ENCODE measurements at places on chromosomes 16 and 17.

DNA sequence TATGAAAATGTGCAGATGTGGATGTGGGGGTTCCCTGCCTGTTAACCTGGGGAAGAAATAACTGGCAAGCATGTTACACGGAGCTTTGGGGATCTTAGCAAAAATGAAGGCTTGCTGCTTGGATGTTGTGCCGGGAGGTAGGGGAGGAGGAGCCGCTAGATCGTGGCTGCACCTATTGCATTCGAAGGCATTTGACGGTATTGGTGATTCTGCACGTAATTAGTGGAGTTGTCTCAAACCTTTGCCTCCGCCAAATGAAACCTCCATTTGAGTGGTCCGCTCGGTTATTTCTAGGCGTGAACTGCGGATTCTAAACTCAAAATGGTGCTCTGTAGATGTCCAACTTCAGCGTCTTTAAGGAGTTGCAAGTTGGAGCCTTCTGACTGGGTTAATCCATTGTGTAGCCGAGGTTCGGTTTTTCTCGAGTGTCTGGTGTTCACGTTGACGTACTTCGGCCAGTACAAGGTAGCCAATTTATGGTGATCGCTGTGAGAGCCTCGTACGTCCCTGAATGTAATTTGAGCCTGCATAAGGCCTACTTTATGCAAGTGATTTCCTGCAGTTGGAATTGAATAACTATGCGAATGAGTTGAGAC lies 1.5 kb downstream of the TNRC6C start:
- H3K36me3 ChIP-seq = no peaks in the 10 kb centered on the region
- H3K27ac ChIP-seq = no peak overlapping the region
- DNase-seq = peak; percentile 12
- peak overlapping the region; percentile 63 for H3K4me3 ChIP-seq

GRCh38 chr17:51597345-51597744 lies 337.0 kb downstream of the UTP18 start:
- H3K27ac ChIP-seq = no peak overlapping the region
- H3K4me3 ChIP-seq = no peak overlapping the region
- DNase-seq = no peak
- H3K36me3 ChIP-seq = no peaks in the 10 kb centered on the region
- no peaks in the 10 kb centered on the region for H3K4me1 ChIP-seq

DNA sequence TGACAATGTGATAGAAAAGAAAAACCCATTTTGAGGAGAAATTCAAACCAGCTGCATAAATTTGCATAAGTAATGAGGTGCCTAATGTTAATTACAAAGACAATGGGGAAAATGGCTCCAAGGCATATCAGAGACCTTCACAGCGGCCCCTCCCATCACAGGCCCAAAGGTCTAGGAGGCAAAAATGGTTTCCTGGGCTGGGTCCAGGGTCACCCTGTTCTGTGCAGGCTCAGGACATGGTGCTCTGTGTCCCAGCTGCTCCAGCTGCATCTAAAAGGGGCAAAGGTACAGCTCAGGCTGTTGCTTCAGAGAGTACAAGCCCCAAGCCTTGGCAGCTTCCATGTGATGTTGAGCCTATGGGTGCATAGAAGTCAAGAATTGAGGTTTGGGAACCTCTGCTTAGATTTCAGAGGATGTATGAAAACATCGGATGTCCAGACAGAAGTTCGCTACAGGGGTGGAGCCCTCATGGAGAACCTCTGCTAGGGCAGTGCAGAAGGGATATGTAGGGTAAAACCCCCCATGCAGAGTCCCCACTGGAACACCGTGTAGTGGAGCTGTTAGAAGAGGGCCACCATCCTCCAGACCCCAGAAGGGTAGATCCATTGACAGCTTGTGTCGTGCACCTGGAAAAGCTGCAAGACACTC lies 40.6 kb downstream of the IKZF3 start:
- no peak overlapping the region for H3K4me3 ChIP-seq
- DNase-seq = no peak
- no peak overlapping the region for H3K27ac ChIP-seq
- H3K4me1 ChIP-seq = no peaks in the 10 kb centered on the region

DNA sequence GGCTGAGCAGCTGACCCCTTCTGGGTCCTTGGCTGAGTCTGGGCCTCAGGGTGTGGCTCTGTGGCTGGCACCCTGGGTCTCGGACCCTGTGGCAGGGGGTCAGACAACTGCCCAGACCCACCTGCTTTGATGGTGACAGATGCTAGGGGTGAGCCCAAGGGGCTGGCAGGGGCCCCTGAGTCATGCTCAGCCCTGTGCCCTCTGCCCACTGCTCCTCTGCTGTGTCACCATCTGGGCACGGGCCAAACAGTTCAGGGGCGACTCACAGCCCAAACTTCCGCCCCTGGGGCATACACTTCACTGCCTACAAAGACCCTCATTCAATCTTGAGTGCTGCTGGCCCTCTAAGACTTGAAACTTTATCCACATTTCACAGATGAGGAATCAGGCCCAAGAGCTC lies 5.7 kb downstream of the ADGRG1 start:
- peak overlapping the region; percentile 94 for H3K27ac ChIP-seq
- no peak overlapping the region for H3K4me3 ChIP-seq
- no peaks in the 10 kb centered on the region for H3K36me3 ChIP-seq
- H3K4me1 ChIP-seq = no peaks in the 10 kb centered on the region
- peak; percentile 32 for DNase-seq
- H3K27me3 ChIP-seq = no peaks in the 10 kb centered on the region

DNA sequence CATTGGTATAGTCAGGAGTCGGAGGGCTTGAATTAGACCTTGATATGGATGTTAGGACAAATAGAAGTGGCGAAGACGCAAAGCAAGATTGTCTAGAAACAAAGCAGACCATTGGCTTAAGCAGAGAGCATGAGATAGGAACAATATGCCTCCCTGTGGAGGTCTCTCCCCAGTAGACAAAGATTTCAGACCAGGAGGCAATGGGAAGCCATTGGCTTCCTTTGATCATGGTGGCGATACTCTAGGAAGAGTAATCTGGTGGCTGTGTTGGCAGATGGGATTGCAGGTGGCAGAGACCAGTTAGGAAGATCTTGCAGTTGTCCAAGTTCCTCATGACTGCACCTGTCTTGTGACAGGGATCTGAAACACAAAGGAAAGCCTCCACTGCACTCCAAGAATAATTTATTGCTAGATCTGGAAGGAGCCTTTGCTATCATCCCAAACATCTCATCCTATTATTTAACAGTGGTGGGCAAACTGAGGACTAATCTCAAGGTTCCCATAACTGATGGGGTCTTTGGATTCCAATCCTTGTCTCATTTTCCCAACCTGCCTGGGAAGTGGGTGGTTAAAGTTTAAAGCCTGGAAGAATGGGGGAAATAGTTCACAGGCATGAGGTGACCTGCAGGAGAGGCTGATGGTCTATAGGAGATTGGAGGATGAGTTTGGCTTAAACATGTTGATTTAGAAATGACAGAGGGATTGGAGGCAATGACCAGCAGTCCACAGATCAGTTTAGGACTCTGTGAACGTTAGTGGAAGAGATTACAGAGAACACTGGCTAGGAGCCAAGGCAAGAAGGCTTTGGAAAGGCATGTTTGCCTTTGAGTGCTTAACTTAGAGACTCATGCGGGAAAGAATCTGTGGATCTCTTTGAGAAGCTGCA lies 37.0 kb downstream of the HLF start:
- no peak overlapping the region for H3K4me3 ChIP-seq
- no peaks in the 10 kb centered on the region for H3K36me3 ChIP-seq
- H3K27ac ChIP-seq = no peak overlapping the region
- H3K4me1 ChIP-seq = peaks cover 5% of the 10 kb centered on the region
- DNase-seq = peak; percentile 75

- H3K4me3 ChIP-seq = no peak overlapping the region
- H3K4me1 ChIP-seq = peaks cover 97% of the 10 kb centered on the region
- no peaks in the 10 kb centered on the region for H3K27me3 ChIP-seq
- peak; percentile 79 for DNase-seq
Measured at GRCh38 chr17:40069751-40070708, 7.3 kb downstream of the THRA start.

DNA sequence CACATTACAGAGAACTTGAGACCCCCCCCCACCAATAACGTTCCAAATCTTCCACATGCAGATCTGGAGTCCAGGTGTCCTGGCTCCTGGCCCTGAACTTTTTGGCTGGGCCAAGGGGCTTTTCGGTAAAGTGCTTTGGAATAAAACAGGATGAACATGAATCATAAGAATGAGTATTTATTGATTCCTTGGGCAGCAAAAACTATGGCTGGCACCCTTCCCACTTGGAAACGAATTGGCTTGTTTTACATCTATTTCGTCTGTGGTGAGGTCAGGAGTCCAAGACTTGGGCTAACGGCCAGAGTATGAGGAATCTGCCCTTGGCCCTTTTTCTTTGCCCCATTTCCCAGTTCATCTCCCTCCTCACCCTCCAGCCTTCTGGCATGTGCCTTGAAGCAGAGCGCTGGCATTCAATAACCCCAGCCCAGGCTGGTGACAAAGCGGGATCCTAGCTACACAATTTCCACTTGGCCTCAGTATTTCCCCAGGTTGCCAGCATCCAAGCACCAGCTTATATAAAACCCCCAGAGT lies 4.1 kb upstream of the UBTF start:
- no peak for DNase-seq
- no peaks in the 10 kb centered on the region for H3K36me3 ChIP-seq
- H3K27me3 ChIP-seq = no peaks in the 10 kb centered on the region
- H3K27ac ChIP-seq = no peak overlapping the region

DNA sequence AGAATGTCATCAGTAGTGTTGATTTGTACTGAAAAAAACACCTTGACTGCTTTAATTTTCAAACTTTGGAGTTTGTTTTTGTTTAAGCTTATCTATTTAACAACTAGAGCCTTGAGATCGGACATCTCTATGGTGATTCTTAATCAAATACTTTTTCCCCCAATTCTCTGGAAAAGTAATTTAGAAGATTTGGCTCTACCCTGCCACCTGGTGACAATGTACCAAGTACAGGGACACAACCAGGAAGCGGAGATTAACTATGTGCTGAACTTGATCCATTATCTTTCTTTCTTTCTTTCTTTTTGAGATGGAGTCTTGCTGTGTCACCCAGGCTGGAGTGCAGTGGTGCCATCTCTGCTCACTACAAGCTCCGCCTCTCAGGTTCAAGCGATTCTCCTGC lies 30.8 kb downstream of the USP43 start:
- no peaks in the 10 kb centered on the region for H3K4me1 ChIP-seq
- no peaks in the 10 kb centered on the region for H3K36me3 ChIP-seq
- DNase-seq = peak; percentile 23
- H3K27me3 ChIP-seq = no peaks in the 10 kb centered on the region
- H3K27ac ChIP-seq = no peak overlapping the region

GRCh38 chr17:8884336-8884990 lies 17.0 kb upstream of the PIK3R6 start:
- H3K27ac ChIP-seq = no peak overlapping the region
- no peak for DNase-seq
- no peaks in the 10 kb centered on the region for H3K4me1 ChIP-seq
- H3K4me3 ChIP-seq = no peak overlapping the region

DNA sequence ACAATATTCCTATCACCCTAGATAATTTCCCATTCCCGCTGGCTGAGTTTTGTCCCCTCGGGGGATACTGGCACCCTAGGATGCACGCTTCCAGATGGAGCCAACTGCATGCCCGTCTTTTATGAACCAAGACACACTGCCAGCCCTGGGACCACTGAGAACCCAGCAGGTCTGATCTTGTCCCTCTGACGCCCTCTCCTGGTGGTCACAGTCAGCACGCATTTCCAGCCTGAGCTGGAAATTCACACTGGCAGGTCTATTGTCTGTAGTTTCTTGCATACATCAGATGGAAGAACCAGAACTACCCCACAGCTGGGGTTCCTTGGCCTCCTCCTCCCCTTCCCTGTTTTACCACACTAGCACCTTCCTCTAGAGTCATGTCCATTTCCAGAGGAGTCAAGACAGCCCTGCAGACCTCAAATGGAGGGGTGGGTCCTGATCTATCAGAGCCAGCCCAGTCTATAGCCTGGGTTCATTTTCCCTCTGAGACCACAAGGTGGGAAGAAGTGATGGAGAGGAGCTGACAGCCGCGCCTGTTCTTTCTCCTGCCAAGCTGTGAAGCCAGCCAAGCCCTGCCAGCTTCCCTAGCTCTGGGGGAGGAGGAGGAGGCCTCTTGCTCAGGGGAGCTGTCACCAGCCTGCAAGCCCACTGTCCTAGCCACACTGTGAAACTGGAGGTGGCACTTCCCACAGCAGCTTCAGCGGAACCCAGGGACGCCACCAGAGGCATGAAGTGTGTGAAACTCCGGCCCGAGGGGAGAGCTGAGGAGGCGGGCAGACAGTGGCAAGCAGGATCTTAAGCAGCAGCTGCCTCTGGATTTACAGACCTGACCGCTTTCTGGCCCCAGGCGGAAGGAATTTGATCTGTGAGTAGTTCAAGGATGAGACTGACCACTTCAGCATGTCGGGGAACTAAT lies 29.3 kb downstream of the MXRA7 start:
- DNase-seq = peak; percentile 83
- H3K4me1 ChIP-seq = peaks cover 5% of the 10 kb centered on the region
- no peak overlapping the region for H3K4me3 ChIP-seq
- no peaks in the 10 kb centered on the region for H3K36me3 ChIP-seq
- H3K27me3 ChIP-seq = no peaks in the 10 kb centered on the region

GRCh38 chr17:51346218-51346982 lies 86.1 kb downstream of the UTP18 start:
- H3K4me1 ChIP-seq = no peaks in the 10 kb centered on the region
- no peak overlapping the region for H3K27ac ChIP-seq
- no peaks in the 10 kb centered on the region for H3K36me3 ChIP-seq
- no peak overlapping the region for H3K4me3 ChIP-seq
- no peaks in the 10 kb centered on the region for H3K27me3 ChIP-seq

DNA sequence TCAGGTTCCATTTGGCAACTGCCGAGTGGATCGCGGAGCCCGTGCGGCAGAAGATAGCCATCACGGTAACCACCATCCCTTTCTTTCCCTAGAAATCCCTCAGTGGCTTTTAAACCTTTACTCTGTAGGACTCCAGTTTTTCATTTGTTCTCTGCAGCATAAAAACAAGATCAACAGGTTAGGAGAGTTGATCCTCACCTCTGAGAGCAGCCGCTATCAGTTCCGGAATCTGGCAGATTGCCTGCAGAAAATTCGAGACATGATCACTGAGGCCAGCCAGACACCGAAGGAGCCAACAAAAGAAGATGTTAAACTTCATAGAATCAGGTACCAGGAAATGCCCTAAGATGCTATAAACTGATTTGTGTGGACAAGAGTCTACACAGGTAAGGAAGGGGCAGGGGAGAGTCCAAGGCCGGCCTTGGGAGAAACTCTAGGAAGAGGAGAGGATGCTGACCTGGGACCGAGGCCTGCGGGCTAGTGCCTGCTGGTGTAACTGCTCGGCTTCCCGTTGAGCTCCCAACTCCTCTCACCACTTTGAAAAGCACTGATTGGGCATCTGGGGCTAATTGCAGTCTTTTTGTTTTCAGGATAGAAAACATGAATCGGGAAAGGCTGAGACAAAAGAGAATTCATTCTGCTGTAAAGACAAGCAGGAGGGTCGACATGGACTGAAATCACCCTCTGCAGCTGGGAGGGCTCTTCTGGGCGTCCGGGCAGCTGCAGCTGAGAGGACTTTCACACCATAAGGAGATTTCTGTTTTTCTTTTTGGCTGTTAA lies 8.1 kb downstream of the MRPL58 start:
- H3K4me1 ChIP-seq = no peaks in the 10 kb centered on the region
- no peak overlapping the region for H3K27ac ChIP-seq
- H3K27me3 ChIP-seq = no peaks in the 10 kb centered on the region
- H3K4me3 ChIP-seq = no peak overlapping the region
